ENCODE measurements at places on chromosomes 5 and 9. TPM values are rescaled to one million over a fixed set of nuclear protein-coding genes. Genes with fewer than 3 reads are reported as not detected.

DNA sequence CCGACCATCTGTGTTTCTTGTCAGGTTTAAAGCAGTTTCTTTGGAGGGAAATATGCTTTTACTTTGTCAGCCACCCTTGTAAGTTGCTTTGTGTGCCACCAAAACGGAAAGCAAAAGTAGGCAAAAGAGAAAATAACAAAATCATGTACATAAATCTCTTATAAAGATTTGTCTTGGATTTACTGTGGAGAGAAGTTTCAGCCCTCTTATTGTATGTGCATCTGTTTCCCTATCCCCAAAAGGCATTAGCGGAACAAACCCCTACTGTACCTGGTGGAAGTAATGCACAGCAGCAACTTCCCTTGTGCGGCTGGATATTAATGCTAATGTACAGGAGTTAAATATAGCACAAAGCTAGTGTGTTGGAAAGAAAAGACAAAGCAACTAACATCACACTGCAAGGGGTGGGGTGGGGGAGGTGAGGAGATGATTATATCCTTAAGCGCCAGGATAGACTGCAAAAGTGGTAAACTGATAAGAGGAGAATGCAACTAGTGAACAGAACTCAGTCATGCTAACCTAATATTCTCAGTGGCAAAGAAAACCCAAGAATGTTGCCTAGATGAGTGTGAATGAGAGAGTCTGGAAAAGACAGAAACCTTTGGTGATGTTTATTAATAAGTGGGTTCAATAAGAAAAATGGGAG is 396.5 kb upstream of the MEF2C start:
- DNase-seq: no peak

DNA sequence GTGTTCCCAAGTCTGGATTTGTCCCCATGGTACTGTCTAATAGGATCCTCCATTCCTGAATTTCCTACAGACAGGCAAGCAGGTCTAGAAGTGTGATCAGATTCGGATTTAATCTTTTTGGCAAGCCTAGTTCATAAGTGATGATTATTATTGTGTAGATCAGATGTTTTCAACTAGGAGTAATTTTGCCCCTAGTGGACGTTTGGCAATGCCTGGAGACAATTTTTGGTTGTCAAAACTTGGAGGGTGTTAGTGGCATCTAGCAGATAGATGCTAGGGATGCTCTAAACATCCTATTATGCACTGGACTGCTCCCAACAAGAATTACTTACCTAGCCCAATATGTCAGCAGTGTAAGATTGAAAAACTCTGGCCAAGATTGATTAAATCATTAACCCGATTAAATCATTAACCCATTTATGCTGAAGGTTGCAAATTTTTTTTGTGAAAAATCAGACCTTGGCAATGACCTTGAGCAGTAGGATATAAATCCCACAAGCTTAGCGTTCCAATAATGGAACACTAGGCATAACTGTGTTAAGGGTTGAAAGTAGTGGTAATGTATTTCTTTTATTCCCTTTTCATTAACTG is 28.2 kb downstream of the TCERG1 start:
- no peak for DNase-seq

GRCh38 chr9:101860920-101861319 is 122.5 kb upstream of the GRIN3A start:
- no peak for DNase-seq

- no peak for DNase-seq
Observed at GRCh38 chr5:98320343-98320742, 453.1 kb upstream of the RGMB start.

DNA sequence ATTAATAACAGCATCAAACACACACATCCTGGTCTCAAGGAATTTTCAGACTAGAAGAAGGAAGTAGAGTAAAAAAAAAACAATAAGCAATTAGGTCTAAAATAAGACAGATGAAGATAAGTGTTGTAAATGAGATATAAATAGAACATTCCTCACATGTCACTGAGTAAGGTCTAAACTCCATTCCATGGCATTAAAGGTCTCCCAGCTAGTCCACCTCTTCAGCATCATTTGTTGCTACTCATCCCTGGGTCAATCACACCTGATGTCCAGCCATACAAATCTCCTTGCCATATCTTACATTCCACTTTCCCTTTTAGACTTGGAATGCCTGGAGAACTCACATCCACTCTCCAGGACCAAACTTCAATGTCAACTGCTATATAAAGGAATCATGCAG is 214.1 kb upstream of the KLF4 start:
- no peak for DNase-seq

- DNase-seq: no peak
Observed at GRCh38 chr9:124693403-124693802, 77.7 kb downstream of the NR6A1 start.

- no peak for DNase-seq
Observed at GRCh38 chr9:94182532-94182931, 76.6 kb upstream of the ZNF169 start.

DNA sequence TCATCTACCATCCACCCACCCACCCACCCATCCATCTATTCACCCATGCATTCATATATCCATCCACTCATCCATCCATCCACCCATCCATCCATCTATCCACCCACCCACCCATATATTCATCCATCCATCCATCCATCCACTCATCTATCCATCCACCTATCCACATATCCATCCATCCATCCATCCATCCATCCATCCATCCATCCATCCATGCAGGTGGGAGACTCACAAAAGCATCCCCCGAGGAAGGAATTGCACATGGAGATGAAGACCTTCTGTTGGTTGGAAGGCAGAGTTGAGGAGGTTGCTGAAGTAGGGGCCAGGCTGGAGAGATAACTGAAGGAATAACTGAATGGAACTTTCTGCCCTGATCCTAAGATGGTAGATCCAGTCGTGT is 126.9 kb downstream of the RGS3 start:
- DNase-seq: no peak

- no peak for DNase-seq
Observed at GRCh38 chr5:172941067-172941516, 18.1 kb upstream of the RPL26L1 start.

DNA sequence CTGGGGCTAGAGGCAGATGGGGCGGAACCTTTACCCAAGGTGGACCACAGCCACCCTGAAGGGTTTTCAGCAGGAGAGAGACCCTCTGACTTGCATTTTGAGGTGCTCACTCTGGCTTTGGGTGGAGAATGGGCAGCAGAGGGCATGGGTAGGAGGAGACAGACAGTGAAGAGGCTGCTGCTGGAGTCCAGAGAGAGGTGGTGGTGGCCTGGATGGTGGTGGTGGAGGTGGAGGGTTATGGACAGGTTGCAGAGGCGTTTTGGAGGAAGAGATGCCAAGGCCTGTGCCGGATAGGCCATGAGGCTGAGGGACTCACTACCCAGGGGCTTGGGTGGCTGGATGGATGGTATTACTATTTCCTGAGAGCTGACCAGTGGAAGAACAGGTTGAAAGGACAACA is 46.1 kb upstream of the CDKN2AIPNL start:
- no peak for DNase-seq

GRCh38 chr9:113600871-113601614 is 137.5 kb downstream of the RGS3 start:
- no peak for DNase-seq

GRCh38 chr5:177382423-177383029 is 1.7 kb upstream of the SLC34A1 start:
- DNase-seq: no peak

GRCh38 chr5:142845402-142845921 is 75.3 kb downstream of the ARHGAP26 start:
- no peak for DNase-seq

GRCh38 chr5:175444060-175444904 is at the start of gene DRD1:
Gene DRD1 (minus strand): TSS chr5:175444182. CDS start chr5:175443099, 1,083 bp downstream.
- no peak for DNase-seq

- DNase-seq: no peak
Observed at GRCh38 chr5:63822614-63823013, 139.6 kb downstream of the HTR1A start.

DNA sequence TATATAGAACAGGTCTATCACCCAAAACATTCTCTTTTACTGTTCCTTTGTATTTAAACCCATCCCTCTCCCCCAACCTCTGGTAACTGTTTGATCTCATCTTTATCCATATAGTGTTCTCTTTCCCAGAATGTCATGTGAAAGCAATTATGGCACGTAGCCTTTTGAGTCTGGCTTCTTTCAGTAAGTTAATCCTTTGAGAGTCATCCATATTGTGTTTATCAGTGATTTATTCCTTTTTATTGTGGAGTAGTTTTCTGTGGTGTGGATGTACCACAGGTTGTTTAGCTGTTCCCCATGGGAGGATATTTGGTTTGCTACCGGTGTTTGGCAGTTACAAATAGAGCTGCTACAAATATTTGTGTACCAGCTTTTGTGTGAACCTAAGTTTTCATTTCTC is 38.0 kb downstream of the HMGXB3 start:
- no peak for DNase-seq

DNA sequence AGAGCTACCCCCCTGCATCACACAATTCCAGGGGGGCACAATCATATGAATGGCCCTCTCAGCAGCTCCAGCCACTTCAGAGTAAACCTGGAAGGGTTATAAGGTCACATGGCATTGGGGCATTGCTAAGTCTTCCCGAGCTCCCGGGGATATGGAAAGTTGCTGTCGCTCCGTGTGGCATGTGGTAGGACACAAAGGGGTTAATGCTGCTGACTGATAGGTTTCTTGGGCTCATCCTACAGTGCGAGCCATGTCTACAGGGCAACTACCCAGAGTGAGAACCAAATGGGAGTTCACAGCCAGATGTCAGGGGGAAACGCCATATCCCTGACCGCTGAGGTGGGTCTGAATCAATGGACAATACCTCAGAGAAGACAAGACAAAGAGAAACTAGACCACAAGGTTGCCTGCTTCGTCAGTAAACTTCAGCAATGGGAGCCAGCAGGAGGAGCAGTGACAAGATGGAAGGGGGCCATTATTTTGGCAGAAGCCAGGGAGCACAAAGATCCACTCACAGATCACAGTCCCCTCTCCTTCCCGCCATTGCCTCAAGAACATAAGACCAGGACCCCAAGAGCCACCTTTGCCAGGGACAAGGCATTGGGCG is 52.4 kb upstream of the SHISAL2B start:
- no peak for DNase-seq

- DNase-seq: no peak
Observed at GRCh38 chr5:157212307-157212706, 31.7 kb downstream of the ITK start.

- no peak for DNase-seq
Observed at GRCh38 chr9:113476511-113476916, 13.0 kb downstream of the RGS3 start.

DNA sequence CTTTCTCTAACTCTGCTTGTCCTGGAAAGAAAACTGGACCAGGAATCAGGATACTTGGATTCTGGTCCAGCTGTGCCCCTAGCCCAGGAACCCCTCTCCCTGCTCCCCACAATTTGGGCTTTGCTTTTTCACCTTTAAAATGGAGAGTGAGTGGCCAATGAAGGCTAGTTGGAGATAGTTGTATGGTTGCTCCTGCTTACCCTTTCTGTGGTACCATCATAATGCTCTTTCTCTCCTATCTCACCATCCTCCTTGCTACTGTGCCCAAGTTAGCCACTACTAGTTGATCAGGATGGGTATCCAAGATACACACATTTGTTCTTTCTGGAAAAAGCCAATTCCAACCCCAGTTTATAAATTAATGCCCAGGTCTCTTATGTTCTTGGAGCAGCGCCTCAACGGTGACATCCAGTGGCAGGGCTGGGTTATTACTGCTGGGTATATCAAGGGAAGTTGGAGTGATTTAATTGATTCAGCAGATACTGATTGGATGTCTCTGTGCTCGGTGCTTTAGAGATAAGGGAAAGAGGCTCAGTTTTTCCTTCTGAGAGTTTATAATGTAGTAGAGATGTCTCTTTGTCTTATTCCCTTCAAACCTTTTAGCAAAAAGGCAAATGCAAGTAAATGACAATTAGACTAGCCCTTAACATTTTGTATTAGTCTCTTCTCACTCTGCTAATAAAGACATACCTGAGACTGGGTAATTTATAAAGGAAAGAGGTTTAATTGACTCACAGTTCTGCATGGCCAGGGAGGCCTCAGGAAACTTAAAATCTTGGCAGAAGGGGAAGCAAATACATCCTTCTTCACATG is 38.5 kb downstream of the FAXDC2 start:
- no peak for DNase-seq

- DNase-seq: no peak
Observed at GRCh38 chr5:39355324-39355723, 9.0 kb downstream of the C9 start.

DNA sequence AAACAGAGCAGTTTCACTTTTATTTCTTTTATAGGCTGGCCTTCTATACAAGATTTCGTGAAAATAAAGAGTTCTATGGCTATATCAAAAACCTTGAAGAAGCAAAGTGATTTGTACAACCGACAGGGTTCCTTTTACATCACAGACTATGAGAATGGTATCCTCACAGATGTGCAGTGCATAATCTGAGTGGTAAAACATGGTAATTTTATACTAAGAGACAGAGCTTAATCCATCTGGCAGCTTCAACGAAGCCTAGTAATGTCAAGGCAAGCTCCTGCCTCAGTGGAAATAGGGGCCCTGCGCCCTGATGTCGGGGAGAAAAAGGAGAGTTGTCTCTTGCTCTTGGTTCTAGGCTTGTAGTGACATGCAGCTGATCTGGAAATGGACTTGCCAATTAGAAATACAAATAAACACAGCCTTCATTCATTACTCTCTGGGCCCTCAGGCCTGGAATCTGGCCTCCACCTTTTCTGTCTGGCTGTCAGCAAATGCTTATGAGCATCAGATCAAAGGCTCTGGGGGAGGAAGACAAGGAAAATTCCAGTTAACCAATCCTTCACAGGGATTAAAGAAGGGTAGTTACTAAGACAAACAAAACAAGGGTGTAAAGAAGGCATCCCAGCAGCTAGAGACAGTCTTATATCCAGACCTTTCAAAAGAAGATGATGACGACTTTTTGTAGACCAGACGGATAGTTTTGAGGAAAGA is 33.6 kb upstream of the TRIM32 start:
- no peak for DNase-seq

GRCh38 chr5:128551476-128551875 is 13.4 kb upstream of the FBN2 start:
- DNase-seq: no peak

DNA sequence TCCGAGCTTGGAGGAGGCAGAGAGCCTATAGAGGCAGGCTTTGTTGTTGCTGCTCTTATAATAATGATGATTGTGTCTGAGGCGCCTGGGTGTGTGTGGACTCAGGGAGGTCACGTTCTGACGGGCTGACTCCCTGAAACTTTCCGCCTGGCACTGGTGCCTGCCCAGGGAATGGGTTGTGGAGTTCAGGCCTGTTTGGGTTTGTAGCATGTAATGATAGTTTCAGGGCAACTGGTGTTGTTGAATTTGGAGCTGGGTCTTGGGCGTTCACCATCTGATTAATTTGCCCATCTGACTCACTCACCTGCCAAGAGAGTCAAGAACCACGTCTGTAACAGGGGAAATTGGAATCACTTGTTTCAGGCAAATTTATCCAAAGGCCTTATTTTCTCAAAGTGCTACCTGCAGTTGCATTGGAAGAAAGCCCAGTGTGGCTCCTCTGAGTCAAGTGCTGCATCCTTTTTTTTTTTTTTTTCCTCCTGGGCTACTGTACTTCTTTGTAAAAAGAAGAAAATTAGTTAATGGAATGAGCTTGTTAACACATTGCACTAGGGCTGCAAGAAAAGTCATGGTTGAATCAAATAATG is 386.5 kb downstream of the GADD45G start:
- DNase-seq: no peak

Gene GABRA6
- total RNA-seq: not detected

Gene RASGRF2
- total RNA-seq: 5.4 TPM

Gene GMCL2
- not detected for total RNA-seq

Gene C9orf57
- not detected for total RNA-seq

Gene ETF1
- total RNA-seq: 149 TPM

Gene CREBRF
- 11.4 TPM for total RNA-seq

Gene TIMD4
- not detected for total RNA-seq

Gene CAVIN4
- 3.6 TPM for total RNA-seq

Gene PLAC8L1
- total RNA-seq: not detected

Gene RETREG1
- 17.0 TPM for total RNA-seq

Gene GTF3C4
- 21.3 TPM for total RNA-seq

Gene SEPTIN8
- total RNA-seq: 68.6 TPM

Gene FAM81B
- 0.75 TPM for total RNA-seq

Data from kidney epithelial cell (primary cell).